ENCODE measurements at places on chromosomes 3 and 15. TPM values are rescaled to one million over a fixed set of nuclear protein-coding genes. Genes with fewer than 3 reads are reported as not detected.

The MAP1A gene
- total RNA-seq, result 0.92 TPM

The SV2B gene
- total RNA-seq, result 0.95 TPM

The HPS3 gene
- total RNA-seq, result 7.9 TPM

The TOP2B gene
- total RNA-seq, result 89.8 TPM

The CFAP44 gene
- 1.3 TPM for total RNA-seq

The PRSS50 gene
- not detected for total RNA-seq

The PLIN1 gene
- total RNA-seq, result 3.6 TPM

The OSTN gene
- total RNA-seq, result not detected

The PRR20G gene
- not detected for total RNA-seq

GRCh38 chr15:41161336-41161735, 45.3 kb upstream of the INO80 start:
- no peak for DNase-seq

DNA sequence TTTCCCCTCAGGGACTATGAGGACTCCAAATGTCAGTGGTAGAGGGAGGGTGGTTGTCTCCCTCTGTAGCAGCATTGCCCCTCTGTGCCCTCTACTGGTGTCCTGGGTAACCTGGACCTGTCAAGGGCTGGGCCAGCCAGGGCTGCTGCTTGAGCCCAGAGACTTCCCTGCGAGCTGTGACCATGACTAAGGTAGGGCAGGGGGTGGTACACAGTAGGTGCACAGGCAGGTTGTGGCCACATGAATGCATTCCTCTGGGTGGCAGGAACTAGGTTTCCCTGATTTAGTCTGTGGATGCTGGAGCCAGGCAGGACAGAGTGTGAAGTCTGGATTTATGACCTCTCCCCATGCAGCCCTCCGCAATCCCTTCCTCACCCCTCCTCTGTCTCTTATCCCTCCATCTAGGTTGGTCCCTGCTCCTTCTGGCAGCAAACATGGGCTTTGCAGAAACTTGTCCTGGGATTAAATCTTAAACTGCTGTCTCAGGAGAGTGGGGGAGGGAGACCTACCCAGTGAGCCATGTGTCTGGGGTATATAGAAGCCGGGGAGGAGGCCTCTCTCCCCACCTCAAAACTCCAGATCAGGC, 8.7 kb upstream of the SEMA3F start:
- DNase-seq, result no peak

GRCh38 chr3:183279371-183279770, 26.3 kb downstream of the B3GNT5 start:
- DNase-seq, result no peak

DNA sequence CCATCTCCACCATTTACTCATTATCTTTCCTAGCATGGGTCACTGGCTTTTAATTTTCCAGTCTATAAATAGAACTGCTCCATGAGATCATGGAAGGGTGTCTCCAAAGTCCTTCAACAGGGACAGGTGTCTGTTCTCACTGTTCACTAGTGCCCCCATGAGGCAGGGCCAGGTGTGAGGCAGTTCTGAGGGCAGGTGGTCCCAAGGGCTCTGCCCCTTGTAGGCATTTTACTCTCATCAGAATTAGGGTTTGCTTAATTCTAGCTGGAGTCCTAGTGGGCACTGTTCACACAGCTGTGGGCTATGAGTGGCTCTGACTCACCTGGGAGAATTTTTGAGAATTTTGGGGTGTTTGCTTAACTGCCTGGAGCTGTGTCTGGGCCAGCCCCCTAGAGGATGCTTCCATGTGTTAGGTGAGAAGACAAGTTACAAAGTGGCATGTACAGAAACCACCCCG, 248.0 kb upstream of the LYSMD4 start:
- no peak for DNase-seq

DNA sequence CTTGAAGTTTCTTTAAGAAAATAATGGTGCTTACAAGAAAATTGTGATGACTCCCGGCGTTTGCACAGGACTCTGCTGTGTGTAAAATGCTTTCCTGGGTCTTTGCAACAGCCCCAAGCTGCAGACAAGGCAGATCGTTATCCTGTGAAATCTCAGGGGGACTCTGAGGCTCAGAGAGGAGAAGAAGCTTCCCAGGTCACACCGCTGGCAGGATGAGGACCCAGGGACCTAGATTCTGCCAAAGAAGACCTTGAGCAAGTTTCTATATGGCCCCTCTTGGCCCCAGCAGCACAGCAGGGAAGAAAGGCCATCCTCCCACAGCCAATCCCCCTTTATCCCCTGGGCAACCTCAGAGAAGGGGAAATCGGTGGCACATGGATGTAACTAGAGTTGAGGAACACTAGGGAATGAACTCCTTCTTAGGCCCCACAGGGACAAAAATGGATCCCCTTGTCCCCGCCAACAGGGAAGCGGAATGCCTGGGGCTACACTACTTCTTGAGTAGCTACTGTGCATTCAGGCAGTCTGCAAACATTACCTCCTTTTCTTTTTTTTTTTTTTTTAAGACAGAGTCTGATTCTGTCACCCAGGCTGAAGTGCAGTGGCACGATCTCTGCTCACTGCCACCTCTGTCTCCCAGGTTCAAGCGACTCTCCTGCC, 72.8 kb downstream of the CPN2 start:
- no peak for DNase-seq

DNA sequence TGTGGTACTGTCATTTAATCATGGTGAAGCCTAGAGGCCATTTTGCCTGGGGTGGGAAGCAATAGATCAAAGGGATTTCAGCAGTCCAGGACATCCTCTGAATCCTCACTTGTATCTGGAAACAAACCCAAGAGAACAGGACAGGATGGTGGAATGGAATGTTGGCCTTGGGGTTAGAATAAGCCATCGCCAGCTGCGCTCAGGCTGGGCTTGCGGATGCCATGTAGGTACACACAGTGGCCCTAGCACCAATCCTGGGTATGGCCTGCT, 76.5 kb upstream of the ALDH1A3 start:
- DNase-seq, result no peak

DNA sequence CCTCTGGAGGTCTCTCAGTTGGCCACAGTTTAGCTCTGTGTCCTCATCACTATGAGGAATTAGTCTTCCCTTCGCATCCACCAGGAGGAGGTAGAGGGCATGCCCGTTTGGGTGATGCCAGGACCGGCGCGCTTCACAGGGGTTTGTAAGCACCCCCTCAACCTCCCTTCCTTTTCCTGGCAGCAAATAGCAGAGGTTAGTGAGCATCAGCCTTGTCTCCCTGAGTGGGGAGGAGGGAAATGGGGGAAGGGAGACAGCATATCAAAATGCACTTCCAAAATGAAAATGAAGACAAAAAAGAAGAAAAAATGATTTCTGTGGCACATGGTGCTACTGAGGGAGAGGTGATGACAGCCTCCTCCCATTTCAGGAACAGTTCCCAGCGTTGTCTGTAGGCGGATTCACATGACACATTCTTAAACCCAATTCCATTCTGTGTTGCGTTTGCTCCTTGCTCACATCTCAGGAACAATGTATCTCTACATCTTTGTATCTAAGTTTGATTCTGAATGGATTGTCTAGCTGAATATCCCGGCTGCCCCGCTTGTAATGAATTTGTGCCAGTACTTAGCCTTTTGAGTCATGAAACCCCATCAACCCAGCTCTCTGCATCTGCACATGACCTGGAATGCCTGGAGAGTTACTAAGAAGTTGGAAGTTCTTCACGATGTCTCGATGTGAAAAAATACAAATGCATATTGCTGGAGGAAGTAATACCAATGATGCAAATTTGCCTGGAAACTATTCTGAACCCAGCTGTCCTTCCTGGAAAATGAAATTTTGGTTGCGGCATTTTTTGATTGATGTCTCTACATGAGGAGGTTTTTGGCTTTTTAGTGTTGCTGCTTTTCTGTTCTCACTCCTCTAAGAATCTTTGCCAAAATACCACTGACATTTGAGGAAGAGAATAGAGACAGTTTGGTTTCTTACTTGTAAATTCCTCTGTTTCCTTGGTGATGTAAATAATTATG, 45.2 kb downstream of the TYRO3 start:
- DNase-seq, result no peak

GRCh38 chr3:15207836-15208504, 1.9 kb downstream of the CAPN7 start:
- no peak for DNase-seq

DNA sequence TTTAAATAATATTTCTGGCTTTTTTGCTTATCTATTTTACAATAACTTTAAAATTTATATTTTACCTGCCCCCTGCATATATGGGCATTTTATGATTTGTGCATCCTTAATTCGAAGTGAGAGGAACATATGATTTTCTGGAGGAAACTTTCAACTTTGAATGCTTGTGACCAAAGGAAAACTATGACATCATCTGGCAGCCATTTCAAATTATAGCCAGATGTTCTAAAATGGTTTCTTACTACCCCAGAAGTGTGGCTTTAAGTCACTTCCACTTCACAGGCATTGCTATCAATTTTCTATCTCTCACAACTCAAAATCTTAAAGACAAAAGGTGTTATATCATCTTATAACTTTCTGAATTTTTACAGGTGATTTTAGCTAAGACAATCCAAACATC, 508.8 kb downstream of the RBMS3 start:
- DNase-seq, result no peak

GRCh38 chr3:192887701-192888100, 30.0 kb downstream of the MB21D2 start:
- DNase-seq, result no peak

GRCh38 chr15:55282284-55282833, 7.3 kb downstream of the RAB27A start:
- DNase-seq, result no peak

DNA sequence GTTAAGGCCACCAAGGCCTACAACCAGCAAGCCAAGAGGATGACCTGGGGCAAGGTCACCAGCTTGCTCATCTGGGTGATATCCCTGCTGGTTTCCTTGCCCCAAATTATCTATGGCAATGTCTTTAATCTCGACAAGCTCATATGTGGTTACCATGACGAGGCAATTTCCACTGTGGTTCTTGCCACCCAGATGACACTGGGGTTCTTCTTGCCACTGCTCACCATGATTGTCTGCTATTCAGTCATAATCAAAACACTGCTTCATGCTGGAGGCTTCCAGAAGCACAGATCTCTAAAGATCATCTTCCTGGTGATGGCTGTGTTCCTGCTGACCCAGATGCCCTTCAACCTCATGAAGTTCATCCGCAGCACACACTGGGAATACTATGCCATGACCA, 3.6 kb downstream of the CXCR6 start:
- DNase-seq, result no peak

- DNase-seq, result no peak
Measured at GRCh38 chr15:76432604-76433003, 96.0 kb downstream of the ISL2 start.

GRCh38 chr3:108159865-108160264, 62.4 kb downstream of the IFT57 start:
- DNase-seq, result no peak

GRCh38 chr3:138949002-138949418, 2.0 kb downstream of the FOXL2NB start:
- no peak for DNase-seq

- DNase-seq, result no peak
Measured at GRCh38 chr3:150022381-150023238, 51.9 kb upstream of the PFN2 start.

DNA sequence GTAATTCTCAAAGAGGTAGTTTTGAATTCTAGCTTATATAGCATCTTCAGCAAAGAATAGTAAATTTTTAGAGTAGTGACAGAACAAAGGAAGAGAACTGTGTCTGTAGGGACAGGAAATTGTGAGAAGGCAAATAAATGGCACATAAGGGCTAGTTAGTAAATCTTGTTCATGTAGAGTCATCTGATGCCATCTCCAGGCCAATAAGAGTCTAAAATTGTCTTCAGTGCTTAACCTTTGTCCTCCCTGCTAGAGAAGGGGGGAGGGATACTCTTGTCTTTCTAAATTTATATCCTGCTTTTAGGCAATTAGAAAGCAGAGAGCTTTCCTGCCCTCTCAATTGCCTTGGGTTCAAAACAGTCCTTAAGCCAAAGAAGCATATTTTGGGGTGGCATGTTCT, 87.0 kb upstream of the DNAJC19 start:
- no peak for DNase-seq

- DNase-seq, result no peak
Measured at GRCh38 chr3:100966807-100967206, 26.4 kb downstream of the ABI3BP start.

DNA sequence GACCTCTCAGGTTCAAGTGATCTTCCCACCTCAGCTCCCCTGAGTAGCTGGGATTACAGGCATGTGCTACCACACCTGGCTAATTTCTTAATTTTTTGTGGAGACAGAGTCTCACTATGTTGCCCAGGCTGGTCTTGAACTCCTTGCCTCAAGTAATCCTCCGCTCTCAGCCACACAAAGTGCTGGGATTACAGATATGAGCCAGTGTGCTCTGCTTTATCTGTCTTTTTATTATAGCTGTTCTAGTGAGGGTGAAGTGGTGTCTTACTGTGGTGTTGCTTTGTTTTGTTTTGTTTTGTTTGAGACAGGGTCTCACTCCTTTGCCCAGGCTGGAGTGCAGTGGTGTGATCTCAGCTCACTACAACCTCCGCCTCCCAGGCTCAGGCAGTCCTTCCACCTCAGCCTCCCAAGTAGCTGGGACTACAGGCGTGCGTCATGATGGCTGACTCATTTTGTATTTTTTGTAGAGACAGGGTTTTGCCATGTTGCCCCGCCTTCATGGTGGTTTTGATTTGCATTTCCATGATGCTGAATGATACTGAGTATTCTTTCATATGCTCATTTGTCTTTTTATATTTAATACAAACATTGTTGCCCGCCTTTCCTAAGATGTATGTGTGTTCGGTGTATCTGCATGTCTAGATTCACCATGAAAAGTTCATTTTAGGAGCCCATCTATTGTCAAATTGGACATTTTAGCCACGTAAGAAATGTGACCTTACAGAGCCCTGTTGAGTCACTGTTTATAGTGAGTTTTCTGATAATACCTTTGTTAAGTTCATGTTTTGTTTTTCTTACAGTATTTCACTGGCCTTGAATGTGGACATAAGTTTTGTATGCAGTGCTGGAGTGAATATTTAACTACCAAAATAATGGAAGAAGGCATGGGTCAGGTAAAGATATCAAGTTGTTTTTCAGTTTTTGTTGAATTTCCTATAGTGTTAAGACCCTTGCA, 80.6 kb downstream of the ARIH1 start:
- no peak for DNase-seq
